ENCODE measurements at places on chromosomes 3 and 15.
A peak's percentile ranks its signal among the peaks of the same experiment; 100 is the strongest.

DNA sequence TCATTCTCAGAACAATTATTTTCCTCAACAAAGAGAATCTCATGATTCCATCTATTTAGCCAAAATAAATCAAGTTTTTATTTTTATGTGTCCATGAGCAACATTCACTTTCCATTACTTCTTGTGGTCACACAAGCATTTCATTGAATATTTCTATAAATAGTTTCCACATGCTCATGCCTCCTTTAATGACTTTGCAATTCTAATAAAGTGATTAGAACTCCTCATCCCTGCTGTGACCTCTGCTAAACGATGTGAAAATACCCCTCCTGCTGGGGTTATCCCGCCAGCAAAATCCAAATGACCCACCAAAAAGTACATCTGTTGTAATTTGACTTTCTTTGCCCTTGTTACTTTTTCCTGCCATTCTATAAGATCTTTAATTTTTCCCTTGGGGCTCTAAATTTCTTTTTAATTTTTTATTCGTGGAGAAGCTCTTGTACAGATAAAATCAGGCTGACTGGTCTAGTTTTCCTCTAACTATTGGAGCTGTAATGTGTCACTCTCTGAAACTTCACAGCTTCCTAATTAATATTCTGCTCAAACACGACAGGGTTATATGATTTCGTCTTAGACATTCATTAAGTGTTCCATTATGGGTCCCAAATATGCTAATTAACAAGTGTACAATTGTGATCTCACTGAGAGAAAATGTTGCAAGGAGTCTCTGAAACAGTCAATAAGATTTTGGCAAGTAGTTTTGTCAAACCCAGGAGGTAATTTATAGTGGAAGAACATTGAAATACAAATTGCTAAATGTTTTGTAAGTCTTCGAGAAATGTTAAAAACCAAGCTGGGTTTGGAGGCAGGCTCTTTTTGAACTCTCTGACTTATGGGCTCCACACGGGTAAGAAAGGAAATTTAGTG lies 533.1 kb upstream of the NAALADL2 start:
- DNase-seq = no peak

- DNase-seq = peak; percentile 51
Observed at GRCh38 chr3:172461530-172462138, 13.4 kb upstream of the GHSR start.

DNA sequence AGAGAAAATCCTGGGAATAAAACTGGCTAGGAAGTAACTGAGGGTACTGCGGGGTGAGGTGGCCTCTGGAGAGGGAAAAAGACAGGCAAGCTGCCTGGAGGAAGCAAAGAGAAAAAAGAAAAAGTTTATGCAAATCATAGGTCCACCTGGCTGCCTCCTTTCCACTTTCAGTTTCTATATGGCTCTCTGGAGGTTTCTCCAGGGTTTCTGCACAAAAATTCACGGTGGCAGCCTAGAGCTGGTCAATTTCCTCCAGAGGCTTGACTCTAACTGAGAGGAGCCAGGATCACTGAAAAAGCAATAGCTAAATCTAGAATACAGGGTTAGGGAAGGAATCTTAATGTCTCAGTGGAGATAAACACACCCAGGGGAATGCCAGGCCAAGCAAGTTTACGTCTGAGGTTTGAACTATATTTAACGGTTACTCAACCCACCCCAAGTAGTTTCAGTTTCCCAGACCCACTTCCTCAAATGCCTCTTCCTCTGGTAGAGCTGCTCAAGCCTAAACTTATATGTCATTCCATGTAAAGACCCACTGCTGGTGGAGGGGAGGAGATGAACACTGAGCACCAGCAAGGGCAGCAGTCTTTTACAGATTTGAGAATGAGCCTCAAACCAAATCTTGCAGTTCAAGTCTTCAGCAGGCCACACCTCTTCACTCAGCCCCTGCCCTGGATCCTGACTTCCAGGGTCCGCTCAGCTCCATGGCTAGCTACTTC lies 5.7 kb downstream of the LYSMD2 start:
- DNase-seq = no peak

DNA sequence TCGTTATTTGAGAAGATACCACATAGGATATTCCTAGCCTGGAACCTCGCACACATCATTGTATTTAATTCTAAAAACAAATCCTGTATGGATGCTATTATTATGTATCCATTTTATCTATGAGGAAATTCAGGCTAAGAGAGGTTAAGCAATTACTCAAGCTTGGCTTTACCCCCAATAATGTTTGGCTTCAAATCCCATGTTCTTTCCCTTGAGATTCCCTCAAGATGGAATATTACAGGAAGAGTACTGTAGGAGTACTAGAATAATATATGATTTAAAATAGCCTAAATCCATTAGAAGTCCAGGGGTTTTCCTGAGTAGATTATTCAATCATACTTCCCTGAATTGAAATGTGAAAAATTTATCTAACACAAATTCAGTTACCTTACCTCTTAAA lies 630.2 kb downstream of the ZNF385D start:
- no peak for DNase-seq

DNA sequence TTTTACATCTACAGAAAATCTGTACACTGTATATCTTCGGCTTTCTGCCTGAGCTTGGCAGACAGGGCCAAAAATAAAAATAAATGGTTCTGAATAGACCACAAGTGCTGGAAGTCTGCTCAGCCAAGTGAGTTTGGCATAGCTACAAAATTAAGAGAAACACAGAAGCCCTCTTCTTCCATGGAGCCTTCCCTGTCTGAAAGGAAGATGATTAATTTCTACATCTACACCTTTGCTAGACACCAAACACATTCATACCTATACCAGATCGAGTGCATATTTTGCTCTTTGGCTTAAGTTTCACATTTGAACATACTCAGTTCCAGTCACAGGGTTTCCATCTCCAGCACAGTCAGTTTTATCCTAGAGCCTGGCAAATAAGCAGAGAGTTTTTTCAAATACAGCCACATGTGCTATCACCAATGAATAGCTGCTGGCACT lies 224.6 kb downstream of the GREM1 start:
- no peak for DNase-seq

DNA sequence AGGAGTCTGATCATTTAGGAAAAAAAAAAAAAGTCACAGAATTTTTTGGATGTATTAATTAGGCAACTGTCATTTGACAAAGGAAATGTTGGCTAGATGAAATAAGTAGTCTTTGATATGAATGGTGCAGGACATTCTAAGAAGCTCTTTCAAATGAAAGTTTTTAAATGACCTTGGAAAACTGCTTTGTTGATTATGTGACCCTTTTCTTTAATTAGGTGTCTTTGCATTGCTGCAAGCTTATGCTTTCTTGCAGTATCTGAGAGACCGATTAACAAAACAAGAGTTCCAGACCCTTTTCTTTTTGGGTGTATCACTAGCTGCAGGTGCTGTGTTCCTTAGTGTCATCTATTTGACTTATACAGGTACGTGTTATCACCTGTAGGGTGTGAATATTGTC lies 84.0 kb downstream of the STT3B start:
- no peak for DNase-seq

DNA sequence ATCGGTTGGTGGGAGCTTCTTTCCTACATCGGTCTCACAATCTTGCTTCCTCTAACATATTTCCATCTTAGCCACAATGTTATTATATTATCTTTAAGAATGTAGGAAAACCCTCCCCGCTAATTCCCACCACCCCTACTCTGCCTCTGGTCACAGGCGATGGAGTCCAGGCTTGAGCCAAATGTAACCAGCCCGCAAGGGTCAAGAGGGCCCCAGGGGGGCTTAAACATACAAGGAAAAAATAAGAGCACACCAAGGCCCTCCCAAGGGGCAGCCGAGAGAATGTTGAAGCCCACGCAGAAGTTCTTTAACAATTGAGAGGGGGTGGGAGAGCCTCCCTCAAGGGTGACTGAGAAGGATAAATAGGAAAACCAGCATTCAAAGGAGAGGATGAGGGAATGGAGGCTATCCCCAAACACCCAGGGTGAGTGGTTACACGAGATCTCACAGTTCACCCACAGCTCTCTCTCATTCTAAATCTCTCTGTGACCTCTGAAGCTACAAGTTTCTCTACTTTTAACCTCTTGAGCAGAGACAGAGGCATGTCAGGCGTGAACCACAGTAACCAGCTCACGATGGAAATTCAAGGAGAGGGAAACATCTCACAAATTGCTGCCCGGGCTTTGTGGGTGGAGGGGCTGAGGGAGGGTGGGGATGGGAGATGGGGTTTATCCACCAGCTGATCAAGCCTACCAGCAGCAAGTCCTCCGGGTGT lies 31.4 kb upstream of the UACA start:
- no peak for DNase-seq

GRCh38 chr3:67804578-67804977 lies 150.2 kb upstream of the SUCLG2 start:
- no peak for DNase-seq

GRCh38 chr3:72279631-72280041 lies 494.7 kb upstream of the PROK2 start:
- no peak for DNase-seq
